ENCODE measurements at places on chromosomes 4 and X.

- DNase-seq: peak; percentile 90
These were observed 345.4 kb upstream of the GATB start for GRCh38 chr4:152106113-152106763.

- DNase-seq: no peak
These were observed 52.5 kb downstream of the LHFPL1 start for GRCh38 chrX:112627206-112627605.

DNA sequence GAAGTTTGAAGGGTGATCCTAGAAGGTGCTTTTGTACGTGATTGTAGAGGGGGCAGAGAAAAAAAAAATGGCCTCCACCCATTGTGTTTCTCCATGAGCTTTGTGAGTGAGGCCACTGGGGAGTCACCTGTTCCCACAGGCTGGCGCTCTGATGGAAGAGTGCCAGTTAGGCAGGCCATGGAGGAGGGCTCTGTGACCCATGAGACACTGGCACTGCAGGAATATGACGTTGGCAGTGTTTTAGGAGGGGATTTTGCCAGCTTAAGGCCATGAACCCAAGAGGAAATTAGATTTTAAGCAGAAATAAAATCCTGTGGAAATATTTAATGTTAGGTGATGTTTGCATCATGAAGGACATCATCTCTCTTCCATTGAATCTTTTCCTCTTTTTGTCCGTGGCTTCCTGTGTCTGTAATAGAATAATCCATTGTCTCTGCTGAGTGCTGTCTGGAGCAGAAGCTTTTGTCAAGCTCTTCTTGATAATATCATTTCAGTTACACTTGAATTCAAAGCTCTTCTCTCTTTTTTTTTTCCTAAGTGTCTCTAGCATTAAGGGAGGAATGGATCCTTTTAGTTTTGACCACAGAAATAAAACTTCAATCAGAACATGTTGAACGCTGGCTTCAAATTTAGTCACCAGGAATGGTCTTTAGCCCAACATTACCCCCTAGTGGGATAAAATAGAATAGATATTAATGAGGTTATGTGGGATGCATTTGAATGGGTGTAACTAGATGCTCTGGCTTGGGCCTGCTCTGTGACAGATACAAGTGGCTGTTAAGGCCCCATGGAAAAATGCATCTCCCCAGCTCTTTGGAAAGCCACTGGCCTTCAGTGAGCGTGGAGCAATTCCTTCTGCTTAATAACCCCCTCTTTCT is 41.0 kb upstream of the UCP1 start:
- DNase-seq: peak; percentile 31

DNA sequence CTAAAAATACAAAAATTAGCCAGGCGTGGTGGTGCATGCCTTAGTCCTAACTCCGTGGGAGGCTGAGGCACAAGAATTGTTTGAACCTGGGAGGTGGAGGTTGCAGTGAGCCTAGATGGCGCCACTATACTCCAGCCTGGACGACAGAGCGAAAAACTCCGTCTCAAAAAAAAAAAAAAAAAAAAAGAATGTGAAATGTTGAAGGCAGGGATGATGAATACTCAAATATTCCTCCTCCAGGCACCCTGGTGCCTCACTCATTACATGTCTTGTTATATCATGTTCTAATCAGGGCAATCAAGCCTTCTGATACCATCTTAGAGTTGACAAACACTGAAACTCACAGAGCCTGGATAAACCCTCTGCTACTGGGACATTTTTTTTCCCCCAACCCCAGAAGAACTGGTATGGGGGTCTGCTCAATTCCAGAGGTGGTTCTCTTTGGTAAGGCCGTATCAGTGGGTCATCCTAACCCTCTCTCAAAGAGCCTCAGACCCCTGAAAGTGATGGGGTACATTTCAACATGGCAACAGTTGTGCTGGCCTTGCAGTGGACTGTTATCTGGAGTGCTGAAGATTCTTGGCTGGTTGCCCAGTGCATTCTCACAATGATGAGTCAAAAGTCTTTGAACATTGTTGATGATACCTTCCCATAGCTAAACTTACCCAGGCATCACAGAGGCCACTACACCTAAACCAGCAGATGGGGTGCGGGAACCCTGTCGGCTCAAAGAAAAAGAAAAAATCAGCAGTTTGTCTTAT is 2.4 kb upstream of the SH3KBP1 start:
- DNase-seq: no peak

DNA sequence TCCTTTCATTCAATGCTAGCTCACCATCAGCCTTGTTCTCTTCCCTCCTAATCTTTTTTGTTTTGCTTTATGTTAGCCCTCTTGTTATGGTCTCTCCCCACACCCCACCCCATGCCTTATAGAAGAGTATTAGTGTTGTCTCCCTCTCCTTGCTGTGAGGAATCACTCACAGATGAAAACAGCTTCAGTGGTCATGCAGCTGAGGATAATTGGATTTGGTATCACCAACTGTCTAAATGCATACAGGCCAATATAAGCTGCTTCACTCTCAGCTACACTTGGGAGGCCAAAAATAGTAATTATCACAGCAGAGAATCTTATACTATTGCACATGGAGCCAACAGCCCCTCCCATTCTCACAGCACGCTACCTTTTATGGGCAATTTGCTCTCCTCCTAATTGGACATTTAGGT is 494.6 kb upstream of the FAM241A start:
- no peak for DNase-seq

DNA sequence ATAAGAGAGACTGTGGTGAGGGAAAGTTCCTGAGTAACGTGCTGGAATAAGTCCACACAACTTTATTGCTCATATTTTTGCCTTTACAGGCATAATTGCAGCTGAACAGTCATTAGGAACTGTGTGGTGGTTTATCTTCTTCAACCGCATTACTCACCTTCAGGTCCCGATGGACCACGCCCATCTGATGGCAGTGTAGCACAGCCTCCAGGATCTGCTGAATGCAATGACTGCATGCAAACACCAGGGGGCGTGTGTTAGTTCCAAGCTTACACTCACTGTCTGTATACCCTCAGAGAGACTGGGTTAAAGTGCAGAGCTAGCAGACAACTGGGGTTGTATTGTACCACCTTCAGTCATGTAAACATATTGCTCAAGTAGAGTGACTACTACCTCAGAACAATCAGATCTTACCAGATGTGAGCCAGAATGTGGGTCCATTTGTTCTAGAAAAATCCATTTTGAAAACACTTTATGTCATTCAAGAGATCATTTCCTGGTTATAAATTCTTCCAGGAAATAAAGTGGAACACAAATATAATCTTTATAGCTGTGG is 214.0 kb downstream of the CAMK2D start:
- peak; percentile 84 for DNase-seq

DNA sequence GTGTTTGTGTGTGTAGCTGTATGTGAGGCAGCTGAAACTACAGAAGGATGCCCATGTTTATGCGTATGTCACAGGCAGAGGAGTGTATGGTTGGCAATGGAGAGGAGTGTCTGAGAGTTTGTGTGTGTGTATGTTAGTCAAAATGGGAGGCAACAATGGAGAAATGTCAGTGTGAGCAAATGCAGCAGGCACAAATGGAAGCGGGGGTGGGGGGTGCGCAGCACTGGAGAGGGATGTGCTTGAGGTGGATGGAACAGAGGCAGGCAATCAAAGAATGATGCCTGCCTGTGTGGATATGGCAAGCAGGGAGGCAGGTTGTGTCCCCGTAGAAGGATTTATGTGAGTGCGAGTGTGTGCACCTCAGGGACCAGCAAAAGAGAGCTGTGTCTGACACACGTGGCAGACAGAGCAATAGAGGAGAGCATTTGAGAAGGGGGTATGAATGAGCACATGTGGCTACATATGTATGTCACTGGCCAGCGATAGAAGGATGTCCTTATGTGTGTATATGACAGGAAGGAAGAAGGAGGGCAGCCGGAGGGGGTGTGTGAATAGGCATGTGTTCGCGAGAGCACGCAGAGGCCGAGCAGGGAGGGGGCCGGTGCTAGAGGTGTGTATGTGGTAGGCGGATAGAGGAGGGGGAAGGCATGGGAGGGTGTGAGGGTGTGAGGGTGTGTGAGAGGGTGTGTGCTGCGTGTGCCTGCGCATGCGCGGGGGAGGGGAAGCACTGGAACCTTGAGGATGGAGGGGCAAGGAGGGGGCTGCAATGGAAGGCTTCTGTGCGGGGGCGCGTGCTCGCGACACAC is 1.1 kb downstream of the PJA1 start:
- DNase-seq: no peak

- no peak for DNase-seq
These were observed 4.9 kb downstream of the CDKN2AIP start for GRCh38 chr4:183449193-183449882.

DNA sequence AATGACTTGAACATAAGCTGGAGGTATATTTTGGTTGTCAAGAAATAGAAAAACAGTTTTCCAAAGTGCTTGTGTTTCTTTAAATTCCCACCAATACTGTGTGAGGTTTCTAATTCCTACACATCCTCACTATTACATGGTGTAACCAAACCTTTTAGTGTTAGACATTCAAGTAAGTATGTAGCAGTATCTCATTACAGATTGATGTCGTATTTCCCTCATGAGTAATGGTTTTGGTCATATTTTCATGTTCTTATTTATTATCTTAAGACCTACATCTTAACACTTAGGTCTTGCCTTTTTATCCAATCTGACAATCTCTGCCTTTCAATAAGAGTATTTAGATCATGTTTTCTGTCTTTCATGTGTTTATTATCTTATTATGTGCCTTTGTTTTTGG is 253.7 kb upstream of the ANXA10 start:
- DNase-seq: no peak

DNA sequence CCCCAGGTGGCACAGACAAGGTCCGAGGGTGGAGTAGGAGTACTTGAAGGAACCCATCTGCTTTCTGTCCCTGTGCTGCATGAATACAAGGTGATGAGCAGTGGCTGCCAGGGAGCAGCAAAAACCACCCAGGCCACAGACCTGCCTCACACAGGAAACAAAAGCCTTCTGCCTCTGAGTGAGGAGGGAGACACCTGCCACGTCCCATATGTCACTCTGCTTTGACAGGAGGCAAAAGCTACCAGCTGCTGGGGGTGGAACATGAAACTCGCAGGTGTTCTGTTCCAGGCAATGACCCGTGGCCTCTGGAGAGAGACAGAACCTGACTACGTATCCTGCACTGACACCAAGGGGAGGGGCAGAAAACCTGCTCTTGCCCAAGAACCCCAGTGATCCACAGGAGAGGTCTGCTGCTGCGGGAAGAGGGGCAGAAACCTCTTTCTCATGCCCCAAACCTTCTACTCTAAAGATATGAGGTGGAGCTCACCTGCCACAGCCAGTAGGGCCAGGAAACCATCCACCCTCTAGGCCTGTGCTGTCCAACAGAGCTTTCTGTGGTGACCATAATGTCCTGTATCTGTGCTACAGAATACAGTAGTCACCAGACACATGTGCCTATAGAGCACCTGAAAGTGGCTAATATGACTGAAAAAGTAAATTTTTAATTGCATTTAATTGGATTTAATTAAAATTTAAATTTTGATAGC is 172.9 kb downstream of the PRDM5 start:
- no peak for DNase-seq

GRCh38 chr4:161403781-161404180 is 760.0 kb downstream of the FSTL5 start:
- no peak for DNase-seq

DNA sequence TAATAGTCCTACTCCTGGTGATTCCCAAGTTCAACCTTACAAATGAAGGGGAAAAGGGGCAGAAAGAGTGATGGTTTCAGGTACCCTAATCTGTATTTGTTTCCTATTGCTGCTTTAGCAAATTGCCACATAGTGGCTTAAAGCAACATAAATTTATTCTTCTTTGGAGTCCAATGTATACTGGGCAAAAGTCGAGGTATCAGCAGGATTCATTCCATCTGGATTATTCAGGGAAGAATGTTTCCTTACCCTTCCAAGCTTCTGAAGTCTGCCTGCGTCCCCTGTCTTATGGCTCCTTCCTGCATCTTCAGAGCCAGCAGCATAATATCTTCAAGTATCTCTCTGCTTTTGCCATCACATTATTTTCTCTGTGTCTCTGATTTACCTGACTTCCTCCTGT is 10.3 kb upstream of the BST1 start:
- DNase-seq: no peak

GRCh38 chr4:3657902-3658529 is 108.2 kb upstream of the ADRA2C start:
- DNase-seq: no peak

- DNase-seq: peak; percentile 71
These were observed at the start of gene IGBP1 for GRCh38 chrX:70133303-70134115. Gene IGBP1 (plus strand): TSS chrX:70133447. CDS start chrX:70133948, 501 bp downstream.

GRCh38 chr4:147826288-147826646 is 94.4 kb downstream of the ARHGAP10 start:
- no peak for DNase-seq

DNA sequence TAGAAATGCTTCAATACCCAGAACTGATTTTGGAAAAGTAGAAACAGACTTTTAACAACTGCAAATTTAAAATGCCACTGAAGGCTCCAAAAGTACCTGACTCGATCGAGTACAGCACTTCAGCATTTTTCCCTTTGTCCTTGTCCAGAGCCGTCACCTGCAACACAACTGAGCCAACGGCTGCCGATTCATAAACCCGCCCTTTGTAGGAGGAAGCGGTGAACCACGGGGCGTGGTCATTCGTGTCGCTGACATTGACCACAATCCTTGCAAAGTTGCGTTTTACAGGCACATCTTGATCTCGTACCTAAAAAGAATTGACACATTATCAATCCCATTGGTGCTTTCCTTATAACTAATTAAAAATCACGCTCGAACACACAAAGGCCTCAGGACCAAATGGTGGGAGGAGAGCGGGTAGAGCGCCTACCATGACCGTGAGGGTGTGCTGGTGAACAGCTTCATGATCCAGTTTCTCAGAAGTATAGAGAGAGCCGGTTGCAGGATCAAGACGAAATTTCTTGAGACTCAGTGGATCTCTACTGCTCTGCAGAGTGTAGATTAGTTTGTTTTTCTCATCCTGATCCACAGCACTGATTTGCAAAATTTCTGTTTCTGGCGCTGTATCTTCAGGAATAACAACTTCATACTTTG is 72.8 kb upstream of the MTNR1A start:
- DNase-seq: no peak

GRCh38 chr4:138864961-138865720 is 150.4 kb upstream of the NOCT start:
- no peak for DNase-seq
